ENCODE measurements at places on chromosomes 7 and 10.

- no peak for DNase-seq
Observed at GRCh38 chr7:140304191-140304799, 94.0 kb downstream of the SLC37A3 start.

GRCh38 chr7:20095436-20095835 lies 121.7 kb downstream of the MACC1 start:
- DNase-seq: no peak

- no peak for DNase-seq
Observed at GRCh38 chr10:955820-956217, 24.3 kb upstream of the LARP4B start.

GRCh38 chr7:66409493-66409892 lies 204.4 kb downstream of the TPST1 start:
- no peak for DNase-seq

DNA sequence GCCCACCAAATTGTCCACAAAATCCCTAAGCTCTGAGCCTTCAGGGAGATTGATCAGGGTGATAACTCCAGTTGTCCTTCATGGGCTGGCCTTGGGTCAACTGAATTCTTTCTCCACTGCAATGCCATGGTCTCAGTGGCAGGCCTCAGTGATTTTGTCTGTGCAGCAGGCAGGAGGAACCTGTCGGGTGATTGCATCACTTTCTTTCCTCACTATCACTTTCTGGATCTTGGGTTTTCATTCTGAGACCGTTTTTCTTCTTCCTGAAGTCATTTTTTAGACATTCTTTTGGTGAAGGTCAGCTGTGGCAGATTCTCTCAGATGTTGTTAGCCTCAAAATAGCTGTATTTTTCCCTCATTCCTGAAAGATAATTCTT lies 28.8 kb upstream of the LCOR start:
- no peak for DNase-seq

DNA sequence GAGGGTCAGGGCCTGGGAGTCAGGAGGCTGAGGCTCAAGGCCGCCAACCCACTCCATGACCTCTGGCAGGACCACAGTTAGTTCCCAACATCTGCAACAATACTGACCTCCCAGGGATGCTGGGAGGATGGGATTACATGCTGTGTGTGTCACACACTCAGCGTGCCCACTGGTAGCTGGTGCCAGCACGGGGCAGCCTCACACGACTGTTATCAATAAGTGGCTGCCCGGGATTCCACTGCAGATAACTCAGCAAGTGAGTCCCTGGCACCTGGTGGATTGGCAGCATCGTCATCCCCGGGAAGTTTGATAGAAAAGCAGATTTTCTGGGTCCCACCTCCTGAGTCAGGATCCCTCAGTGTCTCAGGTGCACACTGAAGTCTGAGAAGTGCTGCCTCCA lies 110.3 kb downstream of the SLIT1 start:
- DNase-seq: no peak

DNA sequence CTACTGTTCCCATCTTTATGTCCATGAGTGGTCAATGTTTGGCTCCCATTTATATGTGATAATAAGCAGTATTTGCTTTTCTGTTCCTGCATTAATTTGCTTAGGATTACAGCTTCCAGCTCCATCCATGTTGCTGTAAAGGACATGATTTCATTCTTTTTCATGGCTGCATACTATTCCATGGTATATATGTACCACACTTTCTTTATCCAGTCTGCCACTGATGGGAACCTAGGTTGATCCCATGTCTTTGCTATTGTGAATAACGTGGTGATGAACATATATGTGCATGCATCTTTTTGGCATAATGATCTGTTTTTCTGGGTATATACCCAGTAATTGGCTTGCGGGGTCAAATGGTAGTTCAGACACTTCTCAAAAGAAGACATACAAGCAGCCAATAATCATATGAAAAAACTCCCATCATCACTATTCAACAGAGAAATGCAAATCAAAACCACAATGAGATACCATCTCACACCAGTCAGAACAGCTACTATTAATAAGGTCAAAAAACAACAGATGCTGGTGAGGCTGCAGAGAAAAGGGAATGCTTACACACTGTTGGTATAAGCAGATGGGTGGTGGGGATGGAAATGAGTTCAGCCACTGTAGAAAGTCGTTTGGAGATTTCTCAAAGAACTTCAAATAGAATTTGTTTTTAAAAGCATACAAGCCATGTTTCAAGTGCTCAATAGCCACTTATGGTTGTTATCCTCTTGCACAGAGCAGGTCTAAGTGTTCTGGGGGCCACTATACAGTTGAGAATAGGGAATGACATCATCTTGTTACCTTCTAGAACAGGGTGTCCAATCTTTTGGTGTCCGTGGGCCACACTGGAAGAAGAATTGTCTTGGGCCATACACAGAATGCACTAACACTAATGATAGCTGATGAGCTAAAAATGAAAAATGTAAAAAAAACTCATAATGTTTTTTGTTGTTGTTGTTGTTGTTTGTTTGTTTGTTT lies 23.2 kb upstream of the SDK1 start:
- DNase-seq: no peak

GRCh38 chr10:3048119-3049019 lies 19.0 kb upstream of the PFKP start:
- DNase-seq: peak; percentile 65

- DNase-seq: no peak
Observed at GRCh38 chr7:117250801-117251200, 72.1 kb downstream of the WNT2 start.

DNA sequence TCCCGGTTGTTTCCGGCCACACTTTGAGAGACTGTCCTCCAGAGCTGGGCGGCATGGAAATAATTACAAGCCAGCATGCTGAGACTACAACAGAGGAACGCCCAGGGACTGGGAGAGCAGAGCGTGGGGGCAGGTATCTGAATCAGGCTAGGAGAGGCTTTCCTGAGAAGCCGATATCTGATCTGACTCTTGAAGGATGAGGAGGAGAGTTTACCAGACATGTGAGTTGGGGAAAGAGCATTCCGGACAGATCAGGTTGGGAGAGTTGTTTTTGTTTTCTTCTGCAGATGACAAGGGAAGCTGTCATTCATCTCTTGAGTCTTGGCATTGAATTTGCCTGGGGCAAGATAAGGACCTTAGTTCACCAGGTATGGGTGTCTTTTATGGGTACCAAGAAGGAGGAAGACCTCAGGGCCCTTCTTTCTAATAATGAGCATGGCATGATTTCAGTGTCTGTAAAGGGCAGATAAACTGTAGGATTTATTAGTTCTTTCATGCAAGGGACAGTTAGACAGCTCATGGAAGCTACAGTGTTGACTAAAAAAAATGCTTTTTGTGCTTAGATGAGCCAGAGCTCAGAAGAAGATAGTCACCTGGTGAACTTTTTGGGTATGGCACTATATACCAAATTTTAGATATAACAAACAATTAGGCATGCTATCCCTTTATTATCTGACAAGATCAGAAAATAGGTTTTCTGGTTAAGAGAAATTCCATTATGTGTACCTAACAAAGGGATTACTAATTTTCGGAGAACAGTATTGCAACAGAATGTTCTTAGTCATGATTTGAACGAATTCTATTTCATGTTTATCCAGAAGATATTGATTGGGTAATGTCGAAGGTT lies 36.2 kb downstream of the WBP1L start:
- DNase-seq: no peak

- no peak for DNase-seq
Observed at GRCh38 chr10:7701158-7701742, 1.9 kb upstream of the ITIH2 start.

- no peak for DNase-seq
Observed at GRCh38 chr10:102785818-102786217, 42.1 kb downstream of the WBP1L start.

DNA sequence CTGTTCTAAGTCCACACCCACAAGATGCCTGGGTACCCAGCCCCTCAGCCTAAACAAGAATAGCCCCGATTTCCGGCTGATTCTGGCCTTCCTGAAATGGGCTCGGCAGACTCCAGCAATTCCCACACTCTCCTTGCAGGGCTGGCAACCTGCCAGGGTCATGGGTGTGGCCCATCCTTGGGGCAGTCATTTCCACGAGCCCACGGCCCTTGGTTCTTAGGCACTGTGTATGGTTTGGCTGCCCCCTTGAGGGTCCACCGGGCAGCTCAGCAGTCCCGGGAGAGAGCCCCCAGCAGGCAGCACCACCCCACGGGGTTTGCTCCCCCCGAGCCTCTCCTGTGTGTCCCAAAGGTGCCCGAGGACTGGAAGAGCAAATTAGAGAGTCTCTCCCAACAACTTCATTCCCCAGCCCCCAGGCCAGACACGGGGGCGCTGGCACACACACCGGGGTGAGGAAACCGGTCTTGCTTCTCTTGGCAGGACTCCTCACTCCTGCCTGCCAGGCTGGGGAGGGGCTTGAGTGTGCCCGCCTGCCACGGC lies 142.2 kb downstream of the EMX2 start:
- no peak for DNase-seq

- DNase-seq: no peak
Observed at GRCh38 chr10:69878038-69878437, 76.3 kb downstream of the COL13A1 start.

DNA sequence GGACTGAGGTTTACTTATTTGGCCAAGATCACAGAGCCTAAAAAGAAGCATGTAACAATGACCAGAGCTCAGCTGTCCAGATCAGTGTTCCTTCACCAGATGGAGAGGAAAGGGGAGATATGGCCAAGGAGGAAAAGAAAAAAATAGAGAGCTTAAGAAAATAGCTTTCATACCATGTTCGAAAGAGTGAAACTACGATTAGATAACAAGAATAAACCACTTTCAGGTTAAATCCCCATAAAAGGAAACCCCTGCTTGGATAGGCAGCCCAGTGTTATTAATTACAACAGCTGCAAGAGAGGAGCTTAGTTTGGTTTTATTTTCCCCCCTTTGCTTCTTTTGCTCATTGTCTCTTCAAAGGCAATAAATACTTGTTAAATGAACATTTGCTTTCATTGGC lies 160.8 kb downstream of the ZNF438 start:
- no peak for DNase-seq

GRCh38 chr10:73855413-73855812 lies 18.9 kb downstream of the CAMK2G start:
- DNase-seq: no peak

GRCh38 chr7:156363751-156364150 lies 276.8 kb upstream of the RNF32 start:
- no peak for DNase-seq

DNA sequence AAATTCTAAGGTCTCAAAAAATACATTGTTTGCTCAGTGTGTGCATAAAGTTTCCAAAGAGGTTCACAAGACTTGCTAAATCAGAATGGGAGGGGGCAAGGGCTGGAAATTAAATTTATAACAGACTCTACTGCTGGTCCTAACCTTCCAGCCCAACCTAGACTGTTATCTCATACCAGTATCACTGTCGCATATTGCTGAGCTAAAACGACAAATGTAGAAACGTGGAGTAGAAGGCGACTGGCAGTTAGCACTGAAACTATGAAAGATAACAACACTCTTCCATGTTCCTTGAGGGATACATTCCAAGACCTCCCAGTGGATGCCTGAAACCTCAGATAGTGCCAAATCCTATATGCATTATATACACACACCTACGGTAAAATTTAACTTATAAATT lies 514.3 kb downstream of the KCNMA1 start:
- no peak for DNase-seq

DNA sequence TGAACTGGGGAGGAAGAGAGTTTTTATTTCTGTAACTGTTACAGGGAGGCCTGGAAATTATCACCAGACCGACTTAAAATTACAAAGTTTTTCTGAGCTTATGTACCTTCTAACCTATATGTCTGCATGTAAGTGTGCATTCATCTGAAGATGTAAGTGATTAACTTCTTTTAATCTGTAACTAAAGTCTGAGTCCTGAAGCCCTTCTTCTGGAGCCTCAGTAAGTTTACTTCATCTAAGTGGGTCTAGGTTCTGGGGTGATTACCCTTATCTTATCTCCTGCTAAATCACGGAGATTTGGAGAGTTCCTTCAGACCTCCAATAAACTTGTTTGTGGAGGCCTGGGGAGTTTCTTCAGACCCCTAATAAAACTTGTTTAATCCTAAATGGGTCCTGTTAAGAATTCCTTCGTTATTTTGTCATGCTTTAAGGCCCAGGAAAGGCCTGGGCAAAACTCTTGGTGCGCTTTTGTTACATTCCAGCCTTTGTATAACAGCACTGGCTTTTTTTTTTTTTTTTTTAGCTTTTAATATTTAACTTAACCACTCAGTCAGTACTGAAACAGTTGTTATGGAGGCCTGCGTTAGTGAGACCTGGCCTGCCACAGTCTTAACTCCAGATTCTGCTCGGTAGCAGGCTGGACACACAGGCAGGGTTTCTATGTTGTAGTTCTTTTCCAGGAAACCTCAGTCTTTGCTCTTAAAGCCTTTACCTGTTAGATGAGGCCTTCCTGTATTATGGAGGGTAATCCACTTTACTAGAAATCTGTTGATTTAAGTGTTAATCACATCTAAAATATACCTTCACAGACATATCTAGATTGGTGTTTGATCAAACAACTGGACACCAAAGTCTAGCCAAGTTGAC lies 33.0 kb downstream of the TPST1 start:
- no peak for DNase-seq

GRCh38 chr10:3167611-3168330 lies 4.8 kb downstream of the PITRM1 start:
- no peak for DNase-seq

DNA sequence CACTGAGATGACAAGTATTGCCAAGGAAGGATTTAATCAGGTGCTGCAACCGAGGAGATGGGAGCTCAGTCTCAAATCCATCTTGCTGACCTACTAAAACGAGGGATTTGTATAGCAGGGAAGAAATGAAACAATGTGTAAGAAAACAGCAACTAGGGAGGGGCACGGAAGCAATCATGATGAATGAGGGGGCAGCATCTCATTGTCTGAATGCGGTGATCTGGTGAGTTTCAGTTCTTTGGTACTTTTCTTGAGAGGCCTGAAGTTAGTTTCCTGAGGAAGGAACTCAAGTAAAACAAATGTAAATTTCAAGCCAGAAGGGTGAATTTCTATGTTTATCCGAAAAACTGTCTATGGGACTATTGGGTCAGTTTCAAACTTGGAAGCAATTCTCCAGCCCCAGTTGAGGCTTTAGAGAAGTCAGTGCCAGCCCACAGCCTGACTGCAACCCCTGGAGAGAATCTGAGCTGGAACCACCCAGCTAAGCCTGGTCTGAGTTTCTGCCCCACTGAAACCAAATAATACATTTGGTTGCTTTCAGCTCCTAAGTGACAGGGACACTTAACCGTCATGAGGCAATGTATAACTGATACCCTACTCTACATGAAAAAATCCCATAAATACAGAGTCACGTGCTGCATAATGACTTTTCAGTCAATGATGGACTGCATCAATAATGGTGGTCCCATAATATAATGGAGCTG lies 45.8 kb upstream of the TNS3 start:
- no peak for DNase-seq

GRCh38 chr10:123614888-123615287 lies 51.3 kb upstream of the GPR26 start:
- DNase-seq: peak; percentile 85

DNA sequence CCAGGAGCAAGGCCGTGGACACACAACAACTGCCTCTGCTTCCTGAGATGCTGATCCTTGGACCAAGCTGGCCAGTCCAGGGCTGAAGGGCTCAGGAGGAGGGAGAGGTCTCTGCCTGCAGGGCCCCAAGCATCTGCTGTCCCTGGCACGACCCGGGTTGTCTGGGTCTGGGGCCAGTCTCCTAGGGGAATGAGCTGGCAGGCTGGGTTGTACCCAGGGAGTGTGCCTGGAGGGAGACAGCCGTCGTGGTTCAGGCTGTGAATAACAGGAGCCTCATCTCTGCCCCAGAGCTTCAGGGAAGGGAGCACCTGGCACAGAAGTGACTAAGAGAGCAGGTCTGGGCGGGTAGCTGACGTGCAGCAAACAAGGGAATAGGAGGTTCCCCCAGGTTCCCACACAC lies 17.9 kb upstream of the SERPINE1 start:
- DNase-seq: no peak

- DNase-seq: no peak
Observed at GRCh38 chr10:97687785-97688781, 1.0 kb upstream of the AVPI1 start.

- DNase-seq: no peak
Observed at GRCh38 chr10:99394256-99394655, 36.2 kb downstream of the GOT1 start.
